Suppressor macrophage treated with lipopolysaccharide for 1 hour (primary cell): ENCODE measurements at places on chromosomes 7 and 10.

DNA sequence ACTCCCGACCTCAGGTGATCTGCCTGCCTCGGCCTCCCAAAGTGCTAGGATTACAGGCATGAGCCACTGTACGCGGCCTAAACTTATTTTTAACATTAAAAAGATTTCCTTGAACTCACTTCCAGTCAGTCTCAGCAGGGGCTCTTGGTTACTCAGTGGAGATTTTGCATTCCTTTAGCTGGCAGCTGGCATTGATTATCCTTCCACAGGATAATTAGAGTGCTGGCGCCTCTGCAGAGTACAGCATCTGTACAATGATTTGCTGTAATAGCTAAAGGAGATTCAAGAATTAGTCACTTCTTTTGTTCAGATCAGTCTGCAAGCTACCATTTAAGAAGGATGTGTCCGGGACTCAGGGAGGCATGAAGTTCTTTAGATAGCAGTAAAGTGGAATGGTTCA lies 125.0 kb upstream of the NPY start:
- DNase-seq, result no peak

DNA sequence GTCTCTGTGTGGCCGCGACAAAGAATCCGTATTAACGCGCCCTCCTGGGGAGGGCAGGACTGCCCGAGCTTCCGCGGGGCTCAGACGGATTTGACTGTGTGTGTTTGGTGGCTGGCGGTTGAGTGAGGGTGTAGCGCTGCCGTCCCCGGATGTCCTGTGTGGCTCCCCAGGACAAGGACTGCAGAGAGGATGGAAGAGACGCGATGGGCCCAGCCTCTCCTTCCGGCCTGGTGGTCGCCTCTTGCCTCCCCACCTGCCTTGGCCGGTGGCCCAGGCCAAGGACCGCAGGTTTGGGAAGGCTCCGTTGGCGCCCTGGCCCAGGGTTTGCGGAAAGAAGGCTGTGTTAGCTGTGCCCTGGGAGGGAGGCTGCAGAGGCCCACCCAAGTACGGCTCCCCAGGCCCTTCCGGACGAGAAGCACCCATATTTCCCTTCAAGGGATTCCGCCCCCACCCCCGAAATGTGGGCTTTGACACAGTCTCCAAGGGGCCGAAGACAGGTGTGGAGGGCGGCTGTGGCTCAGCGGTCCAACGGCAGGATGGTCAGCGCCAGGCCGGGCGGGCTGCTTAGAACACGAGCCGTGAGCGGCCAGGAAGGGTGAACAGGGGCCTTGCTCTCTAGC lies 2.3 kb downstream of the UNCX start:
- no peak for DNase-seq

GRCh38 chr7:108667216-108667615 lies 97.5 kb downstream of the DNAJB9 start:
- no peak for DNase-seq

- no peak for DNase-seq
These were observed at the start of gene C7orf33 for GRCh38 chr7:148590471-148590870. C7orf33 (plus strand) TSS chr7:148590766; CDS start chr7:148590926, 160 bp downstream.

DNA sequence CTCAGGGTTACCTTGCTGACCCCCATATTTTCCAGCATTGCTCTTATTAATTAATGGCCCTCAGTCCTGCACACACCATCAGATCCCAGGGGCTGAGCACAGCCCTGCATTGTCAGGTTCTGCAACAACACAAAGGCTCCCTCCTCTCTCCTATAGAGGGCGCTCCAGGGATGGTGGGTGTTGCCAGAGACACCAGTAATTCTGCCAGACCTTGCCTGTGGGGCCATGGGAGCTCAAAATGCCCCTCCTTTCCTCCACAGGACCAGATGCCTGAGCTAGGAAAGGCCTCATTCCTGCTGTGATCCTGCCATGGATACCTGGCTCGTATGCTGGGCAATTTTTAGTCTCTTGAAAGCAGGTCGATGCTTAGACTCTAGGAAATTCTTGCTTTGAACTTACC lies 42.8 kb upstream of the PRSS58 start:
- no peak for DNase-seq

- DNase-seq, result no peak
These were observed 4.8 kb upstream of the LSM8 start for GRCh38 chr7:118179191-118179590.

- no peak for DNase-seq
These were observed 43.4 kb downstream of the SH3PXD2A start for GRCh38 chr10:103812004-103812403.

DNA sequence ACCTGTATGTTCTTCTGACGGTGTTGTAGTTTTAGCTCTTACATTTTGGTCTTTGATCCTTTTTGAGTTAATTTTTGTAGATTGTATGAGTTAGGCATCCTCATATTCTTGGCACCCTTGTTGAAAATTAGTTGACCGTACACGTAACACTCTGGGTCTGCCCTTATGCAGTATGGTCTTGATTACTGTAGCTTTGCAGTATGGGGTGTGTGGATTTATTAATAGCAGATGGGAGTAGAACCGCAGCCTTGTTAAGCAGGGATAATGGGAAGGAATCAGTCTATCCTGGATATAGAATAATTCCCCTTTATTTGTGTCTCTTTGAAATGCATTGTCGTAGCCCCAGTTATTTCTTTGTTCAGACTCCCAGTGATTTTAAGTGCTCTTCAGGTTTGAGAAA lies 95.5 kb downstream of the UBE3C start:
- no peak for DNase-seq

- no peak for DNase-seq
These were observed 14.4 kb upstream of the PANK1 start for GRCh38 chr10:89659143-89660131.

- DNase-seq, result peak; percentile 82
These were observed at the start of gene IGF2BP3 for GRCh38 chr7:23470330-23471105. IGF2BP3 (minus strand) TSS chr7:23470491; CDS start chr7:23470110, 381 bp downstream.

- no peak for DNase-seq
These were observed 45.3 kb downstream of the RASGEF1A start for GRCh38 chr10:43221419-43222209.

DNA sequence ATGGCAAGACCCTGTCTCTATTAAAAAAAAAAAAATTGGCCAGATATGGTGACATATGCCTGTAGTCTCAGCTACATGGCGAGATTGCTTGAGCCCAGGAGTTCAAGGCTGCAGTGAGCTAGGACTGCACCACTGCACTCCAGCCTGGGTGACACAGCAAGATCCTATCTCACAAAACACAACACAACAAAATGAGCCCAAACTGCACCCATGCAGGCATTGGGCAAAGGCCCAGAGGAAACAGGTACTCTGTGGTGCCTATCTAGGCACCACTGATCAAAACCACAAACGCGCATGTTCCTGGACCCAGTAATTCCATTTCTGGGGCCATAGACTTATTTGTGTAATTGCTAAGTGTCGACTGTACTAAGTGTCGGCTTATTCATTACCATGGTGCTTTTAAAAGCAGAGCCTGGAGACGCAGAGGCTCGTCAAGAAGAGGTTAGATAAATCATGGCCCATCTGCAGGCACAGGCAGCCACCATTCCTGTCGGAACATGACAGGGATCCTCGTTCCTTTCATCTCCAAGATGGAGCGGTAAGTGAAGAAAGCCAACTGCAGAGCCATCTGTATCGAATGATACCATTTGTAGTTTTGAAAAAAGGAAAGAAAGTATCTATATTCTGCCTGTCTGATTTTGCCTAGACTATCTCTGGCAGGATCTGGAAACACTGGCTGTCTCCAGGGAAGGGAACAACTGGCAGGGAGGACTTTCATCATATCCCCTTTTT lies 160.4 kb upstream of the RHEB start:
- DNase-seq, result no peak

- peak; percentile 9 for DNase-seq
These were observed 43.2 kb downstream of the BTRC start for GRCh38 chr10:101397140-101397539.

DNA sequence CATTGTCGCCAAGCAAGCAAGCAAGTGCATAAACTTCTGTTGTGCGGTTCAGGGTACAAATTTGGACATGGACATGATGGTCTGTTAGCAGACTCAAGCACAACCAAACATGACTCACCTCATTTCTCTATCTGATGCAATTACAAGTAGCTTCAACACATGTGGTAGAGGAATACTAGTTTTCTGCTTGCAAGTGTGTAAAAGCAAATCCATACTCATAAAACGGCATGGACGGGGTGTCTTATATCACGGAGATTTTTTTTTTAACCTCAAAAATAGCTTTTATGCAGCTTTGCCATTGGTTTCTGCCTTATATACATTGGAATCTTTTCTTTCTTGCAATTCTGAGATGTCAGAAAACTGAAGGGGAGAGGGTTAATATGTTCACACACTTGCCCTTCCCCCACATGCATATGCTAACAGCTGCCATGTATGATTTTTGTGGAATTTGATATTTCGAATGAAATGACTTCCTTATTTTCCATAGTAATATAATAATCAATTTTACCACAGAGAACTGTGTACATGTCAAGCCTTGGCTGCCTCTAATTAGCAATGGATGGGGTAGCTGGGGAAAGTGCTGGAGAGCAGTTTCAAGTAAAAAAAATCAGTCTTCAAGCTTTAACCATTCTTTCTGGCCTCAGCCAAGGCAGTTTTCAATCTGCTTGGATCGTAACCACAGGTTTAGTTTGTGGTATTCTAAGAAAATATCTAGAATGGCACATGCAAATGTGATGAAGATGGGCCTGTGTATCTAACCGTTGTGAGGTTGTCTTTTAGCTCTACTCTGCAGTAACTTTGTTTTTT lies 106.0 kb upstream of the PDCD4 start:
- DNase-seq, result no peak

GRCh38 chr7:31028417-31028992 lies 23.6 kb upstream of the ADCYAP1R1 start:
- DNase-seq, result no peak
